ENCODE measurements at places on chromosomes 1 and 21.

DNA sequence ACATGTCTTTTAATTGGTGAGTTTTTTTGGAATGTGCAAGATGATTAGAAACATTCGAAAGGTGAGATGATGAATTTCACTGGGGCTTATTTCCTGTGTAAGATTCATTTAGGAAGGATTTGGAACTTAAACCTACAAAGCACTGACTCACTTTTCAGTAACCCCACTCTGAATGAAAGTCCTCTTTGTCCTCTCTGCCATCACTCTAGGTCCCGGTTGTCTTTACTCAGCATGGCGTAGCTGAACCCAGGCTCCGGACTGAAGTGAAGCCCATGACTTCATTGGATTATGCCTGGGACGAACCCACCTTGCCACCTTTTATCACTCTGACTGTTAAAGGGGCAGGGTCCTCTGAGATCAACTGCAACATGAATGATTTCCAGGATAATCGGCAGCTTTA is 139.4 kb downstream of the VPS13D start:
- DNase-seq: no peak

GRCh38 chr21:45282283-45283034 is 5.2 kb downstream of the POFUT2 start:
- no peak for DNase-seq

DNA sequence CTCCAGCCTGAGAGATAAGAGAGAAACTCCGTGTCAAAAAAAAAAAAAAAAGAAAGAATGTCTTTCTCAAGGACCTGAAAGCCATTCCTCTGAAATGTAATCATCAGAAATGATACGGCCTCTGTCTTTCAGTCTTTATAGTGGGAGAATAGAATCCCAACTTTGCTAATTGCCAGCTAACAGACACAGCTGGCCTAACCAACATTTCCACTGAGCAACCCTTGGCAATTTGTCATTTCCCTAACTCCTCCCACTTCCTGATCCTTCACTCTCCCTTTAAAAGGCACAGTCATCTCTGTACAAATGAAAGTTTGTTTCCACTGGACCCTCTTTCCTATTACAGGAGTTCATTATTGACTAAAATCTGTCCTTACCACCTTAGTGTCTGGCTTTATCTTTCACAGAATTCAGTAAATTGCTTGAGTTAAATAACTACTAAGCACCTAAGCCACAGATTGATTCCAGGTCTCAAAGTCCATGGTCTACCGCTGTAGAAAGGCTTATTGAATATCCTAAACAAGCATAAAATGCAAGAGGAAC is 4.3 kb upstream of the CBR1 start:
- DNase-seq: no peak

DNA sequence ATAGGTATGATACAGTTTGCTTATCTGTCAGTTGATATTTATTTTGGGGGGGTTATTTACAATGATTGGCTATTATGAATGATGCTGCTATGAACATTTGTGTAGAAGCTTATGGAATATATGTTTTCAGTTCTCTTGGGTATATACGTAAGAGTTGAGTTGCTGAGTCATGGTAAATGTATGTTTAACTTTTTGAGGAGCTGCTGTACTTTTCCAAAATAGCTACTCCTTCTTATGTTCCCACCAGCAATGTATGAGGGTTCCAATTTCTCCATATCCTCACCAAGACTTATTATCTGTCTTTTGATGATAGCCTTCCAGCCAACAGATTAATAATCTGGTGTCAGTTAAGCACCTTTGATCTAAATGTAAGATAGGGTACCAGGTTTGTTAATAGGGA is 11.9 kb downstream of the SOAT1 start:
- DNase-seq: no peak

DNA sequence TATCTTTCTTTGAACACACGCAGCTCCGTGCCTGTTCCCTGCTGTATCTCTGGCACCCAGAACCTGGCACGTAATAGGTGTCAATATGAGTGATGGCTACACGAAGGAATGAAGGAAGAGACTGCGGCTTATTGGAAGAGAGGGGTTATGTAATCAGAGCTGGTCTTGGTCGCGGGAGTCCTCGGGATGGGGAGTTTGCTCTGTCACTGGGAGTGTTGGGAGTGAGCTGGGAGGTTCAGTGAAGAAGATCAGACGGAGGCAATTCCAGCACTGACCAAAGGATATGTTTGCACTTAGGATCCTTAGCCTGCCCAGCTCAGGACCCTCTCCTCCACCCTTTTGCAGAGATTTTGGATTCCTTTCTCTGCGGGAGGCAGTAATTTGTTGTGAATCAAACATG is 709.1 kb downstream of the PTPRU start:
- DNase-seq: no peak

DNA sequence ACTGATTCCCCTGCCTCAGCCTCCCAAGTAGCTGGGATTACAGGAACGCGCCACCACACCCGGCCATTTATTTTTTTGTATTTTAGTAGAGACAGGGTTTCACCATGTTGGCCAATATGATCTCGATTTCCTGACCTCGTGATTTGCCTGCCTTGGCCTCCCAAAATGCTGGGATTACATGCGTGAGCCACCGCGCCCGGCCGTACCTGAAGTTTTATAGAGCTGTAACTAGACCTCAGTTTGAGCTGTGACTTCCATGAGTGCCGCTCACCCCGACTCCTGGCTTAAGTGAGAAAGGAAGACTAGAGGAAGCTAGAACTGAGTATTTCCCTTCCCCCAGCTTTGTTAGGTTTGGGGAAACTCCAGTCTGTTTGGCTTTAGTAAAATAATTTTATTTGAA is 1283.1 kb downstream of the KCNT2 start:
- no peak for DNase-seq

- no peak for DNase-seq
Observed at GRCh38 chr21:42779431-42779861, 99.9 kb downstream of the WDR4 start.

DNA sequence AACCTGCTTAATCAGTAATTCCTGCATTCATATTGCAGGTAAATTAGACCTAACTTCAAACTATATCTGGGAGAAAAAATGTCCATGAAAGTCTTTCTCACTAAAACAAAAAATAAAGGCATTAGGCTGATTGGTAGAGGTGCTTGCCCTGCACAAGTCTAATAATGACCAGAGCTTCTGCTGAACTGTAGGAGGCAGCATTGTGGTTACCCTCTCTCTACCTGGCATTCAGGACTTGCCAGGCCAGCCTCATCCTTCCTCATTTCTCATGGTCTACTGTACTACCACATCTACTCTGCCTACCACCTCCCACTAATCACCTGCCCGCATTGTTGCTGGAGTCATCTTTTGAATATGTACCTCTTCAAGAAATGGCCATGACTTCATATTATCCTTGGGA is 60.8 kb upstream of the KRTAP11-1 start:
- DNase-seq: no peak

- DNase-seq: no peak
Observed at GRCh38 chr1:184027826-184028695, 9.5 kb downstream of the COLGALT2 start.

DNA sequence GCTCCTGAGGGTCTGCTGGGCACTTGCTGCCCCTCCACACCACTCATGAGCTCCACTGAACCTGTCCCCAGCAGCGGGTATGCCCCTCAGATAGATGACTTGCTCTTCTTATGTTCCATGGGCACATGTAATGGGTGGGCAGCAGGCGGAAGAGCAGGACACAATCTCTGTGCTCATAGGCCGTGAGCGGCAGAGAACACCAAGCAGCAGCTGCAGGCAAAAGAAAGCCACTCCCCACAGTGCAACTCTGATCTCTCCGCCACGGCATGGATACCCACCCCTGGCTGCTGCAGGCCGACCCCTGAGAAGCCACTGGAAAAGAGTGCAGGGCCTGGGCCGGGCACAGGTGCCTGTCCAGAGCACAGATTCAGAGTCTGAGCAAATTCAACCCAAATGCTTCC is 135.2 kb upstream of the RUNX3 start:
- no peak for DNase-seq

DNA sequence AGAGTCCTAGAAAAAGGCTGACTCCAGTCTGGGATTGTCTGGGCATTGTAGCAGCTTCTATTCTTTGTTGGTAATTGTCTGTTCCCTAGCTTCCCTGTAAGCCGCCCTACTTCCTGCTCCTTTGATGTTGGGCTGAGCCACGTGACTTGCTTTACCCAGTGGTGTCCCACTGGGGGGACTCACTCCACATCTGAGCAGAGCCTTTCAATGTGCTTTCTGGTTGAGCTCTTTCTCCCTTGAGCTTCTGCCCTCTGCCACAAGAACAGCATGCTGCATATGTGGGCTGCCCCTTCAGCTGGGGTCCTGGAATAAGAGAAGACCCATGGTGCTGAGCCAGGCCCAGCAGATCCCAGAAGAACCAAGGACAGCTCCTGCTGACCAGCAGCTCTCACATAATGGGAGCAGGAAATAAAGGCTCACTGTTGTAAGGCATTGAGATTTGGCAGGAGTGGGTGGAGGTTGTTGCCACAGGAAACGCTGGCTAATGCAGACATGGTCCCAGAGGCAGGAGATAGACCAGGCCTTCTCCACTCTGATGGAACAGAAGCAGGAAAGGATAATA is 276.3 kb upstream of the GJB5 start:
- no peak for DNase-seq

GRCh38 chr21:35032474-35033263 is 16.4 kb downstream of the RUNX1 start:
- DNase-seq: no peak

DNA sequence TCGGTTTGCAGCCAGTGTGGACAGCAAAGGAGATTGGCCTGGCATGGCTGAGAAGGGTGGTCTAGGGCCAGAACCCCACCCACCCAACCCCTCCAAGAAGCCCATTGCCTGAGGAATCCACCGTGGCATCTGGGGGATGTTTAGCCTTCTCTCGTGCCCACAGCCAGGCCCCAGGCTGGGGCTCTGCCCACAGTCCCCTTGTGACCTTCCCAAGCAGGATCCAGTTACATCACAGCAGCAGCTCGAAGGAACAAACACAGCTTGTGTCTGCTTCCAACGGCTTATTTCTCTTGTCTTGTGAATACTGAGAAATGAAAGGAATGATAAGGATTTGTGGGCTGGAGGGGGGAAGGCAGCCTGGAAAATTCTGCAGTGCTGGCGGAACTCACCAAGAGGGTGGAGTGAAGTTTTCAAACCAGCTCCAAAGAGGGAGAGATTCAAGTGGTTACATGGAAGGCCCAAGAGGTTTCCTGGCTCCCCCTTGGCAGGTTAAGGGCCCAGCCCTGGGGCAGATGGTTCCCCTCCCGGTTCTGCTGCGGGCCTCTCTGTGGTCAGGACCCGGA is 61.6 kb downstream of the DHRS3 start:
- DNase-seq: no peak

DNA sequence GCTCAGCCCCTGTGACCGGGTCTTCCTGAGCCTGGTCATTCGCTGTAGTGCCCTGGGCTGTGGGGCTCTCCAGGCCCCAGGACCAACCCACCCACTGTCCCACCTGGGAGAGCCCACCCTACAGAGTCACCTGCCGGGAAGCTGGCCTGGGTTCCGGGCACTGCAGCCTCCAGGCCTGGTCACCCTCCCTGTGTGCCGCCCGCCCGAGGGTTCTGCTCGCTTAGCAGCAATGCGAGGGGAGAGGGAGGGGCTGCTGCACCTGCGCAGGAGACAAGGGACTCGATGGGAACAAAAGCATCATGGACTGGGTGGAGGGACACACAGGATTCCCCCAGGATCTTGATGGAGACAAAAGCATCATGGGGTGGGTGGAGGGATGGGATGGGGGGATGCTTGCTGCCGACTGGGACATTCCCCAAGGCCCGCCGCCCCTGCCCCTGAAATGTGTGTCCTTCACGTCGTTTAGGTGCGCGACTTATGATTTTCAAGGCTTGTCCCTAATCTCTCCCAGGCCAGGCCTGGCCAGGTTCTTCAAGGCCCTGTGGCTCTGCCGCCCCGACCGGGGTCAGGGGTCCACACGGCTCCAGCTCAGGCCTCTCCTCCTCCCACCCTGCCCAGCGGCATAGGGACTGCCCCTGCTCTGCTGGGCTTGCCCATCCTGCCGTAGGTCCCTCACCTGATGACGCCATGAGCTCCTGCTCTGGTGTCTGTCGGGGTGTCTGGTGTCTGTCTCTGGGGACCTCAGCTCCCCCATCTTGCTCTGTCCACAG is 1.7 kb downstream of the KRTAP10-8 start:
- no peak for DNase-seq

DNA sequence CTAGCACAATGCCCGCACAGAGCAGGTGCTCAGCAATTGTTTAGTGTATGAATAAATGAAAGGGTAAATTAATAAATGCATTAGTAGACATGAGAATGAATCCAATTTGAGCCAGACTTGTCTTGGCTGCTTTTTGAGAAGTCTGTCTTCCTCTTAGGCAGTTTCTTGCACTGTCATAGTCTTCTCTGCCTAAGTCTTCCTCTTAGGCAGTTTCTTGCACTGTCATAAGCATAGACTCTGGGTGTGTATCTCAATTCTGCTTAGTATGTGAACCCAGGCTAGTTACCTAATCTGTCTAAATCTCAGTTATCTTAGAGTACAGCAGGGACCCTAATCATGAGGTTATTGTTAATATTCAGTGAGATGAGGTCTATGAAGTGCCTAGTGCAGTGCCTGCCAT is 27.2 kb downstream of the NHLH2 start:
- DNase-seq: no peak

- DNase-seq: no peak
Observed at GRCh38 chr1:207336559-207337467, 15.3 kb downstream of the CD55 start.

- no peak for DNase-seq
Observed at GRCh38 chr1:7770669-7770996, 463 bp upstream of the VAMP3 start.

DNA sequence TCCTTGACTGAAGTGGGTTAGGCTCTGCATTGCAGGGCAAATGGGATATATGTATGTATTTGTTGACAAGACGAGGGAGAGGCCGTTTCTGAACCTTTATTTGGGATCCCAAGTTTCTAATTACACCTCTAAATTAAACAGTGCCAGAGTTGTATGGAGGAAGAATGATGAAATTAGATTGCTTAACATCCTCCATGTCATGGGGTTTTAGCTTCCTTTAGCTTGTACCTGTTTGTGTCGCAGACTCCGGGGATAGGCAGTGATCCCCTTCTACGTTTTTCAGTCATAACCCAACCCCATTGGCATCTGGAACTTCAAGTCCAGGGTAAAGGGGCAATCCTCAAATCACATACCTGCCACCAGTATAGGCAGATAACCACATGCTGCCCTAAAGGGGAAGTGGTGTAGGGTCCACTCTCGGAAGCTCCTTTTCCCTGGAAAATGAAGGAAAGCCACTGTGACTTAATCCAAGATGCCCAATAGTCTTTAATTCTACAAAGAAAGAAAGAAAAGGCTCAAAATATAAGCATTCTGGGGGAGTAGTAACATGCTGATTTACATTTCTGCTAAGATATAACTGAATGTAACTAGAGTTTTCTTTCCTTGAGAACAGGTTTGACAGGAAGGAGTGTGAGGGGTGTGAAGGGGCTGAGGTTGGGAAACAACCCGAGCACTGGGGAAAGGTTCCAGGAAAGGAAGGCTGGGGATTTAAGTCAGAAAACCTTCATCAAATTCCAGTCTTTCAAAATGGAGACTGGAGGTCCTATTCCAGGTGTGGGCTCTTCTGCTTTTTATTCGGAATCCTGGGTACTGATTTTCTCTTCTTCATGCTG is 77.6 kb downstream of the RGL1 start:
- DNase-seq: no peak

GRCh38 chr1:178494569-178494971 is 2.2 kb downstream of the CLEC20A start:
- no peak for DNase-seq
